Activated naive CD8-positive, alpha-beta T cell treated with anti-CD3 and anti-CD28 coated beads, Interleukin-2, amount 10 ng/mL, durations not matched to agents 7 days and 5 days (primary cell): ENCODE measurements at places on chromosomes 5 and 9.

DNA sequence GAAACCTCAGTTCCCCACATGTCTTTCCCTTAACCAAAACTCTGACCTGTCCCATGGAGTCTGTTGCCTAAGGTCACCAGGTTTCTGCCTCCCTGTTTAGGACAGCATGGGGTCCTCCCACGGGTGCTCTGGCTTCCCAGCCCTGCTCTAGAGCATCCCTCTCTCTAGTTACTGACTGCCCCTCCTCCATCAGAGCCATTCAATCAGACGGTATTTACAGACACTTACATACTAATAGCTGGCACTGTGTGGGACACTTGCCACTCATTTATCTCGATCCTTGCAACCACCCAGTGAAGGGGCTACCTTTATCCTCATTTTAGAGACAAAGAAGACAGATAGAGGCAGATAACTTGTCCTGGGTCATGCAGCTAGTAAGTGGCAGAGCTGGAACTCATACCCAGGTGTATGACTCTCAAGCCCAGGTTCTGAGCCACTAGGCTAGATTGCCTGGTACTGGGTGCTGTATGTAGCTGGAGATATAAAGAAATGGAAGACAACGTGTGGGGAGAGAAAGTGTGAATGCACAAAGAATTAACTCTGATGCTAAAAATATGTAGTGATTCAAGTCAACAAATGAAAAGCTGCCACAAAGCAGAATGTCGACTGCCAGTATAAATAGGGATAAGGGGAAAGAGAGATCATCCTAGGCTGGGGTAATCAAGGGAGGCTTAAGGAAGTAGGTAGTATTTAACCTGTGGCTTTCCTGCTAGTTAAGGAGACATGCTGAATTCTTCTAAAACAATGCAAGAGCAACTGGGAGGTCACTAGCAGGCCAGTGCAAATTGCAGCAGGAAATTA, 52.5 kb upstream of the PDE8B start:
- no peak for DNase-seq

DNA sequence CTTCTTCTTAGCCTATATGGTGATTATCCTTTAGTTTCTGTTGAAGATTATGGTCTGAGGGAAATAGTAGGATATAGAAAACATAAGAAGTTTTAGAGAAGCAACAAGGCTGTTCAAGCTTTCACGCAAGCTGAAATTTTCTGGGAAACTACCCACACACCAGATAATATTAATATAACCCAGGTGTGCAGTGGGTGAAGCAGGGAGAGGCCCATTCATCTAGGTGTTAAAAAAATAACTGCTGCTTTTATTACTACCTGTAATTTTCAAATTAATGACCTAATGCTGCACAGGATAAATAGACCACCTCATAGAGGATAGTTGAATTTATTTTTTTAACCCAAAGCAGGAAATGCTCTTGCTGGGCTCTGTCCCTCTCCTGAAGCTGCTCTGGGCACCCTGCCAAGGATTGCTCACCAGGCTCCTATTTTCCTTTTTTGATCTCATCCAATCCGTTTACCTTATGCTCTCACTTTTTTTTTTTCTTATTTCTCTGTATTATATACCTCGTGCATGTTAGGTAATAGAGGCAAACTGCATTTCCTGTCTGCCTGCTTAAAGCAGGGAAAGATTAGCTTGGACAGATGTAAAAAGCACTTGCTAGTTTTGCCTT, 124.3 kb upstream of the SLC12A2 start:
- DNase-seq = no peak

GRCh38 chr5:177447611-177448243, 1.1 kb downstream of the PRR7 start:
- DNase-seq = no peak

DNA sequence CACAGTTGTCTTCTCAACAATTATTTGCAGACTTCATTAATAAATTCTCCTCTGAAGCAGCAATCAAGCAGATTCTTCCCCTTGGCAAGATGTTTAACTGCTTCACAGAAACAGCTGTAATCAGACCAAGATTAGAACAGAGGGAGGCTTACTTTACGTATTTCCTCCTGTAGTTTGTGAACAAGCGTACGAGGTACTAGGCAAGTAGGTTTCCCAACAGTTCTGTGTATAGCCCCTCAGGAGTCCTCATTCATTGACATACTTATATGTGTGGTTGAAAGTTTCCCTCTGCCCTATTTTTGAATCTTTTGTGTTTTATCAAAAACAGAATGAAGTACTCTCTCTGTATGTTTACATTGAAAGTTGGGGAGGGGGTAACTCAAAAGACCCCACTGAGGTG, 128.0 kb downstream of the SPATA31D1 start:
- DNase-seq = no peak

DNA sequence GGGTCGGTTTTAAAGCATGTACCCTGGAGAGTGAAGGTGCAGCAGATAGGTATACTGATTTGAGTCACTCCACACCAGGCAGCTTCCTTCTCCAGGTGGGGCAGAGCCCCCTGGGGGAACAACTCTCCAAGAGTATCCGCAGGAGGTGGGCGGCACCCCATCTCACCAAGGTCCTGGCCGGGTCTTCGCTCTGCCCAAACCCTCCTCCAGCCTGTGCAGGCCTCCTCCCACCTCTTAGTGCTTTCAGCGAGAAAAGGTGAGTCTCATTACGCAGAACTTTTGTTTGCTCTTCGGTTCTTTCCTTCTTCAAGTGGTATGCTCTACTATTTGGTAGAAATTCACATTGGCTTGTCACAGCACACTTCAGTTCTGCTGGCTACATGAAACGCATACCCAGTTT, 13.7 kb downstream of the SPACA9 start:
- no peak for DNase-seq

GRCh38 chr9:38183994-38184568, 115.1 kb upstream of the SHB start:
- DNase-seq = no peak

DNA sequence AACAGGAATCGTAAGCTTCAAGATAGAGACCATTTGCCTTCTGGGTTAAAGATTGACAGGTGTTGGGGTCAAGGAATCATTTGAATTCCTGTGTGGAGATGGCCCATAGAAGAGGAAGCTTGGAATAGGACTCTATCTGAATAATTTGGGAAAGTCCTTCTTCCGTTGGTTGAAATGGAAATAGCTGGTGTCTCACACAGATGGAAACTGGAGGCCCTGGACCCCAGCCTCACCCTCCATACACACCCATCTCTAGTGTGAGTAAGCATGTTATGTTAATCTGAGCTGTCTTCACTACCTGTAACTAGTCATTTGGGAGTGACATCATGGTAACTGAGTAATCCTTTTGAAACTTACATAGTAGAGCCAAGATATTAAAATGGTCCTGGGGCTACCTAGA, 184.4 kb downstream of the CD180 start:
- DNase-seq = no peak

GRCh38 chr5:137565450-137565849, 66.3 kb upstream of the SPOCK1 start:
- DNase-seq = no peak

DNA sequence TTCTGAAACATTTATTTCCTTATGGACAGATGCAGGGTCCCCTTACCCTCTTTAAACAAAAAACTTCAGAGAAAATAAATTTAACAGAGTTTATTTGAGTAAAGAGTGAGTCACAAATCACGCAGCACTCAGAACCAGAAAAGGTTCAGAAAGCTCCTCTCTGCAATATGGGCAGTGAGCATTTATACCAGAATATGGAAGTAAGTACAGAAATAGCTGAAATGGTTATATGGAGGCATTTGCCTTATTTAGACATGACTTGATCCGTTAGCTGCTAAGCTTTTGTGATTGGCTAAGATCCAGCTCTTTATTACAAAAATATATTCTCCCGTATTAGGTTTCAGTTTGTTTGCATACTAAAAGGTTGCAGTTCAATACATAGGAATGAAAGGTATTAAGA, 1554.1 kb downstream of the EFNA5 start:
- no peak for DNase-seq

GRCh38 chr5:75681125-75681830, 36.0 kb downstream of the POC5 start:
- no peak for DNase-seq

DNA sequence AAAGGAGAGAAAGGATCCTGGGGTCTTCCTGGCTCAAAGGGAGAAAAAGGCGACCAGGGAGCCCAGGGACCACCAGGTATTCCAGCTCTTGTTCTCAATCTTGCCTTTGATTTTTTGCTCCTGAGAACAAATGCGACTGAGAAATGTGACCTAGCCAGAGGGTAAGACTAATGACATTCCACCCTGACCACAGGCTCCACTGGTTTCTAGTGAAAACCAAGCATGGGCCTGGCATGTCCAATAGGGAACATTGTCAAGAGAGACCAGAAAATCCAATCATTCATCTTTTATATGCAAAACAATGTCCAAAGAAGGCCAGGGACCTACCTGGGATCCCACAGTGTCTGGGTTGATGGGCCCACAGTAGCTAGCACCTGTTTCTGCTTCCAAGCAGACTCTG, 50.3 kb upstream of the TGFBR1 start:
- DNase-seq = no peak

DNA sequence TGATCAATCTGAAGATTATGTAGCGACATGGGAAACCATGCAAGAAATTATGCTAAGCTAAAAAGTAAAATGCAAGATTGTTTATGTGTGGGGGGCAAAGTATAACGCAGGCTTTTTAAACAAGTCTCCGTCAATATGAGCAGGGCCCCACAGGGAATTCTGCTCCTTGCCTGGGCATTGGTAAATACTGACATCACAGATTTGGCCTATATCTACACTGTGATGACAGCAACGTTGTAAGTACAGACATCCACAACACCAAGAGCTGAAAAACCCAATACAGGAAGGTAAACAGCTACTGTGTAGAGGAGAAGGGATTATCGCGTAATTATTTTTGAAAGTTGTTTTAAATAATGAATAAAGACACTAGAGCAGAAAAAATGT, 74.5 kb upstream of the SLC25A51 start:
- DNase-seq = no peak

GRCh38 chr5:60125636-60126035, 232.1 kb upstream of the PDE4D start:
- no peak for DNase-seq
